Endothelial cell of coronary artery (primary cell): ENCODE measurements at places on chromosomes 1 and 21. TPM values are rescaled to one million over a fixed set of nuclear protein-coding genes. Genes with fewer than 3 reads are reported as not detected.

The POU3F1 gene
- not detected in 2 replicates for total RNA-seq

The KRTAP13-2 gene
- not detected in 2 replicates for total RNA-seq

The CRYBG2 gene
- total RNA-seq: 0.36 TPM in 1 of 2 replicates, not detected in the other

The CFAP57 gene
- 0.28 and 0.36 TPM in 2 replicates for total RNA-seq

The ACKR1 gene
- total RNA-seq: 0.18 and 0.75 TPM in 2 replicates

The TSACC gene
- not detected in 2 replicates for total RNA-seq

The TNFRSF9 gene
- 0.27 and 0.75 TPM in 2 replicates for total RNA-seq

The S100A16 gene
- 328 and 379 TPM in 2 replicates for total RNA-seq

The PDPN gene
- total RNA-seq: 0.27 and 0.38 TPM in 2 replicates
